Spinal cord (tissue), 10 donors: ENCODE measurements at places on chromosomes 7 and 10. TPM values are rescaled to one million over a fixed set of nuclear protein-coding genes. Genes with fewer than 3 reads are reported as not detected.

The CLIP2 gene
- total RNA-seq: 44.9 TPM

The BCAP29 gene
- total RNA-seq: 85.4 TPM

The TMEM196 gene
- 16.5 TPM for total RNA-seq

The SFRP5 gene
- total RNA-seq: 9.6 TPM

The UCMA gene
- not detected for total RNA-seq

The NME8 gene
- not detected for total RNA-seq

The FAM25G gene
- not detected for total RNA-seq

The ACTL6B gene
- total RNA-seq: 16.5 TPM

The CRYGN gene
- 1.4 TPM for total RNA-seq

The ANXA8 gene
- total RNA-seq: 0.20 TPM

The PDE1C gene
- total RNA-seq: 24.0 TPM

The TACC2 gene
- total RNA-seq: 38.0 TPM

The MPLKIP gene
- total RNA-seq: 14.9 TPM

The ANKMY2 gene
- 50.1 TPM for total RNA-seq

The ZNF438 gene
- total RNA-seq: 5.8 TPM

The GIMAP6 gene
- 9.1 TPM for total RNA-seq

The CRHR2 gene
- 0.89 TPM for total RNA-seq

The FAM53B gene
- total RNA-seq: 21.8 TPM

The TEX47 gene
- not detected for total RNA-seq

The GPNMB gene
- 42.5 TPM for total RNA-seq

The EDRF1 gene
- 37.6 TPM for total RNA-seq

The HYAL4 gene
- not detected for total RNA-seq

The GPR141 gene
- 5.4 TPM for total RNA-seq

The ARMH3 gene
- total RNA-seq: 14.0 TPM

The FBXL13 gene
- total RNA-seq: 8.9 TPM

The BICC1 gene
- total RNA-seq: 34.7 TPM

The TLX1 gene
- total RNA-seq: not detected

The EN2 gene
- 0.72 TPM for total RNA-seq

The CRTAC1 gene
- total RNA-seq: 35.0 TPM

The RADIL gene
- total RNA-seq: 7.5 TPM

The KCNMA1 gene
- 68.8 TPM for total RNA-seq

The AKR1B15 gene
- not detected for total RNA-seq

The HTRA1 gene
- total RNA-seq: 166 TPM

The PDE6C gene
- total RNA-seq: not detected

The GDF2 gene
- not detected for total RNA-seq

The GALNT17 gene
- total RNA-seq: 45.2 TPM

The PRR15 gene
- total RNA-seq: 0.30 TPM

The MYO3A gene
- 4.5 TPM for total RNA-seq

The RBP3 gene
- not detected for total RNA-seq

The MTERF1 gene
- 18.2 TPM for total RNA-seq

The SPDYE11 gene
- 0.10 TPM for total RNA-seq

The CYREN gene
- total RNA-seq: 51.8 TPM

The PLXNA4 gene
- total RNA-seq: 13.8 TPM

The CHRM2 gene
- 29.1 TPM for total RNA-seq

The MIOS gene
- total RNA-seq: 60.4 TPM

The PDAP1 gene
- 19.3 TPM for total RNA-seq

The FOXI2 gene
- 0.17 TPM for total RNA-seq
